IPS DF 19.7 (cell line): ENCODE measurements at places on chromosomes 16 and 17.
A peak's percentile ranks its signal among the peaks of the same experiment; 100 is the strongest.

- DNase-seq, result no peak
Observed at GRCh38 chr16:10206215-10206614, 24.0 kb upstream of the GRIN2A start.

GRCh38 chr17:56478836-56479447 lies 114.6 kb upstream of the NOG start:
- peak; percentile 25 for DNase-seq

GRCh38 chr17:4569591-4569990 lies 9.2 kb upstream of the GGT6 start:
- DNase-seq, result no peak

- no peak for DNase-seq
Observed at GRCh38 chr17:15048933-15049794, 216.0 kb downstream of the PMP22 start.

- DNase-seq, result no peak
Observed at GRCh38 chr17:15086776-15087295, 178.3 kb downstream of the PMP22 start.

DNA sequence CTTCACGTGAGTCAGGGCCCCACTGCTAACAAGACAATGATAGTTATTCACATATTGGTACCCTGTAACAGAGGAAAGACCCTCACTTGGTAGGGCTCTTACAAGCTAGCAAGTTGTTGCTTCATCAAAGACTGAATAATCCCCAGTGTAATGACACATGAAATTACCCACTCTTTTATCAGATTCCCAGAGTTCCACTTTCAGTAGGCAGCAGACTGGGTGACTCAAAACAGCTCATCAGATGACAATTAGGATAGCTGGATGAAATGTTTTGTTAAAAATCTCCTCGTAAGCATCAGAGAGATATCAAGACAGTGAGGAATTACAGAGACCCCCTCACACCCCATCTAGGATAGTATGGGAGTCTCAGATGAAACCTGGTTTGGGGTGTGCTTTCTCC lies 6.8 kb upstream of the OR1E2 start:
- DNase-seq, result no peak

GRCh38 chr17:31052187-31052889 lies 42.4 kb upstream of the NF1 start:
- DNase-seq, result no peak

DNA sequence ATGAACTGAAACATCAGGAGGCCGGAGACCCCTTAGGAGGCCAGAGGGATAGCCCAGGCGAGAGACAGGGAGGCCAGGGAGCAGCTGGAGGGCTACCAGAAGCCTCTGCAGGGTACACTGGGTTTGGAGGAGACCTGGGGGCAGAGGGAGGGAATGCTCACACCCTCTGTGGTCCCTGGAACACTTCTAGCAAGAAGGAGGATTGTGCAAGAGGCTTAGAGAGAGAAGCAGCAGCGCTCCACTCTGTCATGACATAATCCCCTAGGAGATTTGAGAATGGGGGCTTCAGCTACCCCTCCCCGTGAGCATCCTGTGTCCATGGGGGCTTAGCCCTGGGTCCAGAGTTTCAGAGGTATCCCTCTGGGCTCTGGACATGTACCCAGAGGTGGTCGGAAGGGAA lies 15.8 kb downstream of the GPR142 start:
- no peak for DNase-seq

- no peak for DNase-seq
Observed at GRCh38 chr17:50056217-50056960, 479 bp downstream of the ITGA3 start.

DNA sequence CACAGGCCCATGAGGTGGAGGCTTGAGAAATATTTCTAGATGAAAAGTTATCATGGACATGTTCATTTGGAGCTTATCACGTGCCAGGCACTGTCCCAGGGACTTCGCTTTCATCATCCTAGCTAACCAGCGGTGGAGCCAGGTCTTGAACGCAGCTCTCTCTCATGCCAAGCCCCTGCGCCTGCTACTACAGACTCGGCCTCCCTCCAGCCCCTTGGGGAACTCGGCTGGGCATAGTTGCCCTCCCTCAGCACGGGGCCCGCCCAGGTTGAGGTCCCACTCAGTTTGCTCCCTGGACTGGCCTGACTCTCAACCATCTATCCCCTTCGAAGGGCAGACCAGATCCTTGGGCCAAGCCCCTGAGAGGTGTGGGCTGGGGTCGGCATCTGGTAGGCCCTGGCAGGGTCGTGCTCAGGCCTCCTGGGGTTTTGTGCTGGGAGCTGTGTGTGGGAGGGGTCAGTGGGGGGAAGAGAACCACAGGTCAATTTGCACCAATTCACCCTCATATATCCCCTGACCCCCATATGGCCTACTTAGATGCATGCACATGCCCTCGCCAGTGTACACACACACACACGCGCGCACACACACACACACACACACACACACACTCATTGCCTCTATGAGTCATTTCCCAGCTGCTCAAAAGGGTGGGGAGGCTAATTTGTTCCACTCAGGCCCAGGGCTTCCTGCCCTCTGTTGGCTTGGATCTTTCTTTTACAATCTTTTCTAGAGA lies 12.1 kb upstream of the SCN4A start:
- DNase-seq, result no peak

DNA sequence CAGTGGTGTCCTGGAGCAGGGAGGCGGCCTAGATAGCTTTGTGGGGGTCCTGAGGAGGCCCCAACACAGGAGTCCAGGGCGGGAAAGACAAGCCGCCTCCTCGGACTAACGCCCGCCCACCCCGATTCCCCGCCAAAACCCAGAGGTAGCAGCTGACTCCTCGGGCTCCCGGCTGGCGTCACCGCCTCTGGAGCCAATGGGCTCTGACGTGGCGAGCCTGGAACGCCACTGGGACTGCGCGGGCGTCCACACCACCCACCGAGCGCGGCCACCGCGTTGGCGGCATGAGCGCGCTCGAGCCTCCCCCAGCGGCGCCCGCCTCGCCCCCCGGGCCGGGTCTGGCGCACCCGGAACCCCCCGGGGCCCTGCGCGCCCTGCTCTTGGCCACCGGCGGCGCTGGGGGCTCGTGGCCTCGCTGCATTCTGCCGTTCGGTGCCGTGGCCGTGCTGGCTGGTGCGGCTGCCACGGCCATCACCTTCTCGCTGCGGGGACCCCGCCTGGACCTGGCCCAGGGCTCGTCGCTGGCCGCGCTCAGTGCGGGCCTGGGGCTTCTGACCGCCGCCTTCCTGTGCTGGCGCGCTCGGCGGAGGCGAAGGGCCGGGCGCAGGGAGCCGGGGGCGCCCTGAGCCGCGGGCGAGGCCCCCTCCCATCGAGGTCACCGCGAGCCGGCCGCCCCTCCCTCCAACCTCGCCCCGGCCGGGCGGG lies 3.4 kb upstream of the NTN3 start:
- no peak for DNase-seq

- DNase-seq, result no peak
Observed at GRCh38 chr17:5219536-5219935, 15.1 kb downstream of the SCIMP start.

DNA sequence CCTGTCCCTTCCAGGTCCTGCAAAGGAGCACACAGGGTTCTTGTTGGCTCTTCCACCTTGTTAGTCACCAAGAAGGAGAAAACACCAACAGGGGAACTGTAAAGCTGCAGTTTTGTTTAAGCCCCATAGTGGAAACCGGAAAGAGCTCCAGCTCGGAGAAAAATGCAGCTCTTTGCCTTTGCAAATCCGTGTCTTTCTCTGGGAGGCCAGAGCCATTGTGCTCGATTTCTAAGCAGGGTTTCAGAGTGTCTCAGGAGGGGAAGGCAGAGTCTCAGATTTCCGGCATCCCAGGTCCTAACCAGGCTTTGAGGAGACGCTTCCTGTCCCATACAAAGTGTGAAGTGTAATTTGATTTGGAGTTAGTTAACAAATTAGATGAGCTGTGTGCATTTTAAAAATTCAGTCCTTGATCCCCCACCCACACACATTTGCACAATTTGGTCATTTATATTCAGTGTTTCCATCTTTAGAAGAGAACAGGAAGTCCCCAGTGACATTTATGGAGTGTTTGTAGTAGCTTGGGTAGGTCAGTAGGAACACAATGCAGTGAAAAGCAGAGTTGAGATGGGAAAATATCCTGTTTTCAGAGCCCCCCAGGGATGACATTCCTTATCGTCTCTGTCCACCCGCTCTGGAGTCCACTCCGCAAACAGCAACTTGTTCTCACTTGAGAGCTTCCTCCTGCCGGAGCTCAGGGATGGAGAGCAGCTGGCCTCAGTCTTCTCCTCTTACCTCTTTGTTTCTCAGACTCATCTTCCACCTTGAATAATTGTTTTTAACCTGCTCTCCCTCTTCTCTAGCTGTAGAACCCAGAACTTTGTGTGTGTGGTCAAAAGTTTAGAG lies 331.9 kb downstream of the SEC14L1 start:
- no peak for DNase-seq
